Kidney tubule cell (primary cell): ENCODE measurements at places on chromosomes 1 and 21.

DNA sequence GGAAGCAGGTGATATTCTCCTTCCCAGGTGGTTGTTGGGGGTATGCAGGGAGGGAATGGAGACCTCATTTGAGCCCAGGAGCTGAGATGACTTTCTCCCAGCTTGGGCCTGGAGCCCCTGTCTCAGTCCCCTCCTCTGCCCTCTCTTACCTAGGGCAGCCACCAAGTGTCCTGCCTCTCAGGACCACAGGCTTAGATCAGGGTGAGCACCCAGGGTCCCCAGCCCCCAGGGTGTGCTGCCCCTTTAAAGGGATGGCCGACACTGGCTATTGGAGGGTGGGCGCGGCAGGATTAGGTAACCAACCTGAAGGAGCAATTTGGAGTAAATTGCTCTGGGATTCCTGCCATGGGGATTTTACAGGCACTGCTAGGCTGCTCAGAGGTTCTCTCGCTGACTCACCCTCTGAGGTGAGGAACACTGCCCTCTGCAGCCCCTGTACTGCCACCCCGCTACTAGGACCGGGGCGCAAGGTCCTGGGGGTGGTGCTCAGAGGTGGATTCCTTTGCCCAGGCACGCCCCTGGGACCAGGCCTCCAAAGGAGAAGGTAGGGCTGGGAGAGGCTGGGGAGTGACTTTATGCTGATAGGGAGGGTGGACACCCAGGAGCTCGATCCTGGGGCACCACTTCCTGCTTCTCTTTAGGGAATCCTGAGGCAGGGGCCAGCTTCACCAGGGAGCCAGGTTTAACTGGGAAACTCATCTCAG is 1.5 kb downstream of the RPS6KA1 start:
- DNase-seq, result peak; percentile 96

DNA sequence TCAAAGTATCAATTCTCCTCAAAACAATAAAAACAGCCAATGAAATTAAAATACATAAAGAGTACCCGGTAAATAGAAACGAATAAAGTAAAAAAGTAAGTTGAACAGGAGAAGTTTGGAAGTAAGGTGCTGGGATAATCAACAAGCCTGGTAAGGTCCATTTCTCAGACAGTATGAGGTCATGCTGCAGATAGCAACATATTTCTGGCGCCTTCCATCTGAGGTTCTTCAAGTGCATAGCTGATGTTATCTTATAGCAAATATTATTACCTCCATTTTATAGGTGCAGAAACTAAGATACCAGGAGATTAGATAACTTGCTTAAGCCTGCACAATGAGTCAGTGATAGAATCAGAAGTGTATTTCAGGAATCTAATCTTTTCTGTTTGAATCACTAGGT is 23.7 kb upstream of the CEP350 start:
- peak; percentile 9 for DNase-seq

GRCh38 chr1:204959374-204959773 is 83.6 kb upstream of the CNTN2 start:
- DNase-seq, result no peak

DNA sequence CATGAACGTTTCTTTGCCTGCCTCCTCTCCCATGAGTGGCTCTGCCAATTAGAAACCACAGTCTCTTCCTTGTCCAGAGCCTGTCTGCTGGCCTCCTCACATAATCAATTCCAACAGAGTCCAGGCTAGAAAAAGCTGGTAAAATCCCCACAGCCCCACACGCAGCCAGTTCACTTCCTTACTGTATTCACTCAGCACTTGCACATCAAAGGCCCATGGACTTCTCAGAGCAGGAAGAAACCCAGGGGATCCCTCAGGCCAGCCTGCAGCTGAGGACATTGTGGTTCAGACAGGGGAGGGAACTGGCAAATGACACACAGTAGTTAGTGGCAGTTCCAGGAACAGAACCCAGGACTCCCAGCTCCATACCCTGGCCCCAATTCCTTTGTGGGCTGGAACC is 171.6 kb upstream of the EDN2 start:
- no peak for DNase-seq

DNA sequence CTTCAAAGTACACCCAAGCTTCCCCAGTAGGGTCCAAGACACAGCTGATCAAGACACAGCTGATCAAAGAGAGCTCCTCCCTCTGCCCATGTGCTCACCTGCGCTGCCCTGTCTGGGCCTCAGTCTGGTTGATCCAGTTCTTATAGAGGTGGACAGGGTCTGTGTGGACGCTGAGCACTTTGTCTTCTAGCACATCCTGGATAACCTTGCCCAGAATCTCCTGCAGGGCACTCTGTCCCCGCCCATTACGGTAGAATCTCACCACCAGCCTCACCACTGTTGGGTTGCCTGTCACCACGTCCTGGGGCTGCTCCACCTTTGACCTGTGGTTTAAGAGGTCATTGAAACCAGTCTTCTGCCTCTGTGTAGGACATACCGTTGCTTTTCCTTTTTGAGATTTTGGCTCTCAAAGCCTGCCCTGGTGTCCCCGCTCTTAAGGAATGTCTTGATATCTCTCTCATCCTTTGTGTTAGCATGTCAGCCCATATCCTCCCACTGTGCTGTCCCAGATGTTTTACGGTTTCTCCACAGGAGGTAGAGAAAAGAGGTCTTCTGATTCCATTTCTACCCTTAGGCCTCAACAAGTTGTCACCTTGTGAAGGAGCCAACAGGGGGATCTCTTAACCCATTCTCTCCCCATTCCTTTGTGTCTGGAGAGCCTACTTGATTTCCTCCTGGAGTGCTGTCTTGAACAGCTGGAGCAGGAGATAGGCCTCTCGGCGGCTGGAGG is 33.5 kb downstream of the IQGAP3 start:
- no peak for DNase-seq

- DNase-seq, result no peak
Observed at GRCh38 chr1:43621861-43622260, 28.1 kb upstream of the KDM4A start.

DNA sequence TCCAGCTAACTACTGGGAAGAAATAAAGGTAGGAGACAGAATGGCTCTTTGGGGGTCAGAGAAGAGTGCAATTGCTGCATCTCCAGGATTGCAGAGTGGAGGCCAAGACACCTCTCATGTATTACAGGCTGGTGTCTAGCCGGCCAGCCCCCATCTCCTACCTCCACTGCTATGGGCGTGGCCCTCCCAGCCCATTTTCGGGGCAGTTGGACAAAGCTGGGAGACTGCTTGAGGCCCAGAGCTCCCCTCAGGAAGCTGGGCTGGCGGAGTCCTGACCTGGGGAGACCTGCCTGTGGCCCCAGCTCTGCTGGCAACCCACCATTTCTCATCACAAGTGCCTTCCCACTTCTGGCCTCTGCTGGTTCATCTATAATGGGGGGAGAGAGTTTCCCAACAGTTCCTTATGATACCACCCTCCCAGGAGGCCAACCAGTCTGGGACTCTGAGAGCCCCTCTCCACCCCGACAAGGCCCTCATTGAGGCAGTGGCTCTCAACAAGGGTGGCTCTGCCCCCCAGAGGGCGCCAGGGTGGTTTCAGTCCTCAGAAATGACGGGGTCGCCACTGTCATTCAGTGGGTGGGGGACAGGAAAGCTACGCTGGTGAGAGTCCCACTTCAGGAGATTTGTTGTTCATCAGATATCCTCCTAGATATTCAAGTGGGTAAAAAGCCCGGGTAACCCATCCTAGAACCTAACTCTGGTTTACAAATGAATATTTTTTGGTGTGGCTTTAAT is 11.5 kb downstream of the RAP1GAP start:
- no peak for DNase-seq

DNA sequence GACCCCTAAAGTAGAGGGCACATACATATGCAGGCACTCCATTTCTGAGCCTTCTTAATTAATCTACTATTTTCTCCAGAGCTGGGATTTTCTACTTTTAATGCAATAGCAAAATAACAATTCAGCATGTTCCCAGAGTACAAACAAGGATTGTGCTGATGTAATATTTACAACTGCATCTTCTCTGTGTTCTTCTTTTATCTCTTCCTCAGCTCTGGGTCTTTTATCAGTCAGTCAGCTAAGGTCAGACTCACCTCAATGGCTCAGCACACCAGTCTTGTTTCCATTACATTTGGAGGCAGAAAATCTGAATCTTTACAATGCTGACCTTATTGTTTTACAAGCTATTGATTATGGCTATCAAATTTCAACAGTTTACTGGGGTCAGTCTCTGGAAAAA is 323.3 kb upstream of the NR5A2 start:
- DNase-seq, result no peak

DNA sequence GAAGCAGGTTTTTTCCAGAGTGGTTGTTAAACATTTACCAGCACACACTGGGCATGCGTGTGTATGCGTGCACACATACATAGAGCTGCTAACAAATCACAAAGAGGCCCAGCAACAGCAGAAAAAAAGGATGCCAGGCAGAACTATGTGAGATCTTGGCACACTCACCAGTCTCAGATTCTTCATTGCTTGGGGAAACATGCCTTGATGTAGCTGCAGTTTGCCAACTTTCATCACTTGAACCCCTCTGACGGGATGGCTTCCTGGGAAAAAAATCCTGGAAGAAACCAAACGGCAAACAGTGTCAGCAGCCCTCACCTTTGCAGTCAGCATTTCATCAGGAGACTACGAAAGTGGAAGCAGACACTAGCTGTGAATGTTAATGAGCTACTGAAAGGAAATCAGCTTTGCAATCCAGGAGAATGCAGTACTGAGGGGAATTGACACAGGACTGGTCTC is 609.1 kb downstream of the KIF26B start:
- peak; percentile 27 for DNase-seq

GRCh38 chr1:210437781-210438180 is 109.1 kb downstream of the HHAT start:
- peak; percentile 28 for DNase-seq

- peak; percentile 44 for DNase-seq
Observed at GRCh38 chr1:164559342-164560051, 513 bp downstream of the PBX1 start.

GRCh38 chr1:43438953-43439581 is 14.7 kb downstream of the HYI start:
- DNase-seq, result no peak

DNA sequence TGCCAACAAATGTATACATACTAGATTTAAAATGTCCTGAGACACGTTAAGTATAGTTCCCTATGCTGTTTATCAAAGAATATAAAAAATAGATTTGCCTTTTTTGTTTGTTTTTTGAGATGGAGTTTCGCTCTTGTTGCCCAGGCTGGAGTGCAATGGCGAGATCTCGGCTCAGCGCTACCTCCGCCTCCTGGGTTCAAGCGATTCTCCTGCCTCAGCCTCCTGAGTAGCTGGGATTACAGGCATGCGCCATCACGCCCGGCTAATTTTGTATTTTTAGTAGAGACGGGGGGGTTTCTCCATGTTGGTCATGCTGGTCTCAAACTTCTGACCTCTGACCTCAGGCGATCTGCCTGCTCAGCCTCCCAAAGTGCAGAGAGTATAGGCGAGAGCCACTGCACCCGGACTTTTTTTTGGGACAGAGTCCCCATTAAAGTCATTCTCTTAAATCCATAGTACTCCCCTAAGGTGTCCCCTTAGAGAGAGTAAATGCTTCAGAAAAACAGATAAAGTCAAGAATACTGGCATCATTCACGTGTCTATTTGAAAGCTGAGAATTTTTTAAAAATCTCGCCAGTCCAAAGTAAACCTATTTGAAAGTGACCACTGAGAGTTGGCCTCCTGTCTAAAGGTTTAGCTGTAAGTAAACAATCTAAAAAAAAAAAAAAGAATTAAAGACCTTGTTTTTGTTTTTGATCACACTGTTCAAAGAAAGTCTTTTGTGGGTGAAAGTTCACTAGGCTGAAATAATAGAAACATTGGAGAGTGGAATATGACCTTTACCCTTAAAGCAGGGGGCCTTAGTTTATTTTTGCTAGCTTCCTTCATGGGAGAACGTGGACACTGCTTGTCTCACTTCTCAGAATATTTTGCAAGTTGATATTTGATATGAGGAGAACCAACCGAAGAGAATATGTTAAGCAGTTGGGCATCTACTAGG is 48.0 kb upstream of the SLC16A1 start:
- DNase-seq, result no peak
